ENCODE measurements at places on chromosomes 5 and 9. TPM values are rescaled to one million over a fixed set of nuclear protein-coding genes. Genes with fewer than 3 reads are reported as not detected.
A peak's percentile ranks its signal among the peaks of the same experiment; 100 is the strongest.

DNA sequence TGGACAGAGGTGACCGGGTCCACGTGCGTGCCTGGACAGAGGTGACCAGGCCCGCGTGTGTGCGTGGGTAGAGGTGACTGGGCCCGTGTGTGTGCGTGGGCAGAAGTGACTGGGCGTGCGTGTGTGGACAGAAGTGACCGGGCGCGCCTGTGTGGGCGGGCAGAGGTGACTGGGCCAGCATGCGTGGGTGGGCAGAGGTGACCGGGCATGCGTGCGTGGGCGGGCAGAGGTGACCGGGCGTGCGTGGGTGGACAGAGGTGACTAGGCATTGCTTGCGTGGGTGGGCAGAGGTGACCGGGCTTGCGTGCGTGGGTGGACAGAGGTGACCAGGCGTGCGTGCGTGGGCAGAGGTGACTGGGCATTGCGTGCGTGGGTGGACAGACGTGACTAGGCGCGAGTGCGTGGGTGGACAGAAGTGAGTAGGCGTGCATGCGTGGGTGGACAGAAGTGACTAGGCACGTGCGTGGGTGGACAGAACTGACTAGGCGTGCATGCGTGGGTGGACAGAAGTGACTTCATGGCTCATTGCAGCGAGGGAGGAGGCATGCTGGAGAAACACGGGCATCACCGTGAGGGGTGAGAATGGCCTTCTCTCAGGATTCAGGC, 254.1 kb upstream of the IRX4 start:
- H3K27ac ChIP-seq: no peak overlapping the region
- DNase-seq: no peak
- H3K36me3 ChIP-seq: no peaks in the 10 kb centered on the region

- H3K27me3 ChIP-seq: no peaks in the 10 kb centered on the region
- no peak for DNase-seq
- no peak overlapping the region for H3K4me3 ChIP-seq
- H3K36me3 ChIP-seq: peaks cover 21% of the 10 kb centered on the region
Observed at GRCh38 chr5:139188558-139189270, 9.5 kb downstream of the SIL1 start.

Gene ASTN2
- 2.3 TPM for total RNA-seq

- H3K27me3 ChIP-seq: no peaks in the 10 kb centered on the region
- no peak overlapping the region for H3K4me3 ChIP-seq
- no peaks in the 10 kb centered on the region for H3K4me1 ChIP-seq
- H3K36me3 ChIP-seq: no peaks in the 10 kb centered on the region
- no peak for DNase-seq
- no peak overlapping the region for H3K27ac ChIP-seq
Observed at GRCh38 chr9:130219661-130220096, 45.9 kb upstream of the HMCN2 start.

Gene GFRA3
- not detected for total RNA-seq

DNA sequence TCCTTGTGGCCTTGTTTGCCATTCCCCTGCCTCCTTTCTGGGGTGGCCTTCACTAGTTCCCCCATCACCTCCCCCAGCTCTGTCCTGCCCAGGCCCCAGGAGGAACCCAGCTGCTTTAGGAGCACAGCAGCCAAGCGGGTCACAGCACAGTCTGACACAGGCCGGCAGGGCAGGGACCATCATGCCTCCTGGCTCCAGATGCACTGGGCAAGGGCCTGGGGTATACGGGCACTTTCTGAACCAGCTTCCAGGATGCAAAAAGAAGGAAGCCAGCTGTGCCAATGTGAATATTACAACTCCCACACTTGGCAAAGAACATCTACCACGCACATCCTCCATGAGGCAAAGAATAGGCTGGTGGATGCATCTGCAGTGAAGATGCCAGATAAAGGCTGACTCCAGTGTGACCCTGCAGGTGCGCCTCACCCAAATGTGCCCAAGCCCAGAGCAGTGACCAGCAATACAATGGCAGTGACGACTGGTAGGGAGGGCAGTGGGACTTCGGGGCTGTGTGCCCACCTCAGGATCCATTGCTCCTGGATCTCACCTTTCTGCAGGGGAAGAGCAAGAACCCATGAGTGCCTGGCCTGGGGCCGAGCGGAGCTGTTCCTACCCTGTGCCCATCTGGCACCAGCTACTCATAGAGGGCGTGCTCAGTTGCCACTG, 6.3 kb upstream of the IL3 start:
- DNase-seq: no peak
- no peak overlapping the region for H3K4me3 ChIP-seq
- H3K27ac ChIP-seq: no peak overlapping the region
- no peaks in the 10 kb centered on the region for H3K4me1 ChIP-seq

Gene COL23A1
- total RNA-seq: not detected

Gene TLX3
- not detected for total RNA-seq

DNA sequence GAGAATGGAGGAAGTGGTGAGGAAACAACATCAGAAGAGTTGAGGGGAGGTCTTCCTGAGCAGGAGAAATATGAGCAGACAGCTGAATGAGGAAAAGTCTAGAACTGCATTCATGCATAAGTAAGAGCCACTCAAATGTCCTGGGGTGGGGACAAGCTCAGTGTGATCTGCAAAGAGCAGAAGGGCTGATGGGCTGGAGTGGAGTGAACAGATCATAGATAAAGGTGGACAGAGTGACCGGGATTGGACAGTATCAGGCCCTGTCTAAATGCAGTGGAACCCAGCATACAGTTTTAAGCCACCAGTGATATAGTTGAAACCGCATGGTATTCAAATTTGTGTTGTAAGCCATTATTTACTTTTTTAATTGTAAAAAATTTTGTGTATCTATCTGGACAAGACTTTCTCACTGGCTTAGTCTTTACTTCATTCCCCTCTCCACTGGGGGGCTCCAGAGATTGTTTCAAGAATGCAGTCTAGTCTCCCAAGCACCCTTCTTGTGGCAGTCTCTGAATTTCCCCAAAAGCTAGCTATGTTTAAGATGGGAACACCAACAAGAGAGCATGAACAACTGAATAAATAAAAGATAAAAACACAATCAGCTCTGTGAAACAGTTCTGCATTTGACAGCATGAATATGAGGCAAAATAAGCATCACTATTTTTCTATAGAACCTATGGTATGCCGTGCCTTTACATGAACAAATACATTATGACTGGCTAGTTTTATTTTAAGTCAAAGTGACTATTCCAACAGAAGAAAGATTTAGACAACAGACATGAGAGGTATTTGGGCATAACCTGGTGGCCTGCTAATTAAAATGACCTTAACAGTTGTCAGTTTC, 10.7 kb upstream of the STK32A start:
- H3K27ac ChIP-seq: no peak overlapping the region
- H3K4me3 ChIP-seq: no peak overlapping the region
- DNase-seq: no peak
- no peaks in the 10 kb centered on the region for H3K27me3 ChIP-seq

DNA sequence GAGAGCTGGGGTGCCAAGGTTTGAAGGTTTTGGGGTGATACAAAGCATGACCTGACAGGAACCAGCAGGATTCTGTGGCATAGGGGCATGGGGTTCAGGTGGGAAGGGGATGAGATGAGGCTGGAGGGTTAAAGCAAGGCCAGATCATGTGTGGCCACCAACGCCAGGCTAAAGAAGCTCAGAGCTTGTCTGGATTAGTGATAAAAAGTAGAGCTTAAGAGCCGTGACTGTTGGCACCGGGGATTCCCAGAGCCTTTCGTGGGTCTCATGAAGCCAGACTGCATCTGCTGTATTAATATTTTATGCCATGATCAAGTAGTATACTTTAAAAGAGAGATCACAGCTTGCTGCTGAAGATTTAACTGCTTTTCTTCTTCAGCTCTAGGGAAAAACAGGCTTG, 8.5 kb upstream of the GSN start:
- no peak overlapping the region for H3K27ac ChIP-seq
- no peak overlapping the region for H3K4me3 ChIP-seq
- H3K36me3 ChIP-seq: no peaks in the 10 kb centered on the region
- H3K27me3 ChIP-seq: no peaks in the 10 kb centered on the region
- DNase-seq: no peak

Gene PITX1
- total RNA-seq: not detected

Gene SLC4A9
- total RNA-seq: not detected

DNA sequence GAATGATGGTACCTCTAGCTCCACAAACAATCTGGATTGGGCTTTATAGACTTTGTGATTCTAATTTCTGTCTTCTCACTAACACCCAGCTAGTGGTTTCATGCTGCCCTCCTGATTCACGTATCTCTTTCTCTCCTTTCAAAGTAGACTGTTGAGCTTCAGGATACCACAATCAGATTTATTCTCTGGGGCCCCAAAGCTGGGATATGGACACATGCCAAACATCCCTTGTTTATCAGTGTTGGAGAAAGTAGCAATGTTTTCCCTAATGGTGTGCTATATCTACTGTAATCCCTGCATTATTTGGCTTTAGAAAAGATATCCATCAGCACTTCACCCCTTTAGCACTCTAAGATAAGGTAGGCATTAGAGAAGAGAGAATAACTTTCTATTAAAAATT, 361.0 kb downstream of the FGF10 start:
- no peak overlapping the region for H3K4me3 ChIP-seq
- H3K36me3 ChIP-seq: no peaks in the 10 kb centered on the region
- no peak for DNase-seq

DNA sequence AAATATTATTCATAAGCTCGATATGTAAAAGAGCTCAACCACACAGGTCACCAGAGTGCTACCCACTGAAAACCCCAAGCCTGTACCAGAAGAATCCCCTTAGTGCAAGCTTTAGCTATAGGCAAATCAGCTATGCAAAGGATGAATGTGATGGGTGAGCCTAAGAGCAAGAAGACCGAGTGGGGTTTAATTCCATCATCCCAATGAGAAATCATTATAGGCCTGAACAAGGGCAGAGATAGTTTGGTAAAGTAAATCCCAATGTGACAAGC, 21.8 kb downstream of the ELOVL7 start:
- H3K36me3 ChIP-seq: no peaks in the 10 kb centered on the region
- H3K4me3 ChIP-seq: no peak overlapping the region
- H3K27ac ChIP-seq: no peak overlapping the region
- no peak for DNase-seq

- H3K27ac ChIP-seq: no peak overlapping the region
- H3K36me3 ChIP-seq: no peaks in the 10 kb centered on the region
Observed at GRCh38 chr9:129316281-129317030, 138.4 kb upstream of the IER5L start.

GRCh38 chr5:1093361-1093760, 18.5 kb downstream of the SLC12A7 start:
- no peak overlapping the region for H3K27ac ChIP-seq
- peaks cover 12% of the 10 kb centered on the region for H3K36me3 ChIP-seq
- no peaks in the 10 kb centered on the region for H3K27me3 ChIP-seq
- no peak overlapping the region for H3K4me3 ChIP-seq
- peaks cover 3% of the 10 kb centered on the region for H3K4me1 ChIP-seq

Gene ADGRV1
- total RNA-seq: not detected

GRCh38 chr5:3355126-3355525, 240.5 kb upstream of the IRX1 start:
- no peak overlapping the region for H3K27ac ChIP-seq
- no peak overlapping the region for H3K4me3 ChIP-seq
- DNase-seq: no peak

DNA sequence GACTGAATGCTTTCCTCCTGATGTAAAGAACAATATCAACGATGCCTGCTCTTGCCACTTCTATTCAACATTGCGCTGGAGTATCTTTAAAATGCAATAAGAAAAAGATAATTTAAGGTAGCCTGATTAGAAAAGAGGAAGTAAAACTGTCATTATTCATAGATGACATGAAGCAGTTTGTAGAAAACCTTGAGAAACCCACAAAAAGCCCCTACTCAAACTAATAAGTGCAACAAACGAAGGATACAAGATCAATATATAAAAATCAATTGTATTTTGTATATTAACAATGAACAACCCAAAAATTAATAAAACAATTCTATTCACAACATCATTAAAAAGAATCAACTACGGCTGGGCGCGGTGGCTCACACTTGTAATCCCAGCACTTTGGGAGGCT, 76.4 kb upstream of the CKMT2 start:
- H3K36me3 ChIP-seq: no peaks in the 10 kb centered on the region
- no peak for DNase-seq
- H3K4me3 ChIP-seq: no peak overlapping the region
- H3K27me3 ChIP-seq: no peaks in the 10 kb centered on the region
- H3K27ac ChIP-seq: no peak overlapping the region
- H3K4me1 ChIP-seq: peaks cover 7% of the 10 kb centered on the region

DNA sequence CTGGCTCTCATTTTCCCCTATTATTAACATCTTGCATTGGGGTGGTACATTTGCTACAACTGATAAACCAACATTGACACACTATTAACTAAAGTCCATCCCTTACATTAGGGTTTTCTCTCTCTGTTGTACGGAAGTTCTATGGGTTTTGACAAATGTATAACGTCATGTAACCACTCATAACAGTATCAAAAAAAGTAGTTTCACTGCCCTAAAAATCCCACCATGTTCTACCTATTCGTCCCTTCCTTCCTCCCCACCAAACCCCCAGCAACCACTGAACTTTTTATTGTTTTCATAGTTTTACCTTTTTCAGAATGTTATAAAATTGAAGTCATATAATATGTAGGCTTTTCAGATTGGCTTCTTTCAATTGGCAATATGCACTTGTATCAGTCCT, 40.1 kb downstream of the MLLT3 start:
- no peak for DNase-seq
- no peak overlapping the region for H3K4me3 ChIP-seq
- no peak overlapping the region for H3K27ac ChIP-seq

GRCh38 chr9:69326261-69326660, 1.2 kb downstream of the ENTREP1 start:
- no peak for DNase-seq
- H3K27ac ChIP-seq: no peak overlapping the region
- H3K4me3 ChIP-seq: no peak overlapping the region
- peaks cover 6% of the 10 kb centered on the region for H3K4me1 ChIP-seq

GRCh38 chr5:154273963-154274827, 83.7 kb downstream of the GALNT10 start:
- peak overlapping the region; percentile 81 for H3K27ac ChIP-seq
- H3K4me3 ChIP-seq: no peak overlapping the region
- peaks cover 2% of the 10 kb centered on the region for H3K36me3 ChIP-seq
- H3K4me1 ChIP-seq: peaks cover 42% of the 10 kb centered on the region

Data from activated B cell treated with CpG ODN at 0.5 μM for 24 hours (primary cell).